ENCODE measurements at places on chromosomes 5 and 9.

DNA sequence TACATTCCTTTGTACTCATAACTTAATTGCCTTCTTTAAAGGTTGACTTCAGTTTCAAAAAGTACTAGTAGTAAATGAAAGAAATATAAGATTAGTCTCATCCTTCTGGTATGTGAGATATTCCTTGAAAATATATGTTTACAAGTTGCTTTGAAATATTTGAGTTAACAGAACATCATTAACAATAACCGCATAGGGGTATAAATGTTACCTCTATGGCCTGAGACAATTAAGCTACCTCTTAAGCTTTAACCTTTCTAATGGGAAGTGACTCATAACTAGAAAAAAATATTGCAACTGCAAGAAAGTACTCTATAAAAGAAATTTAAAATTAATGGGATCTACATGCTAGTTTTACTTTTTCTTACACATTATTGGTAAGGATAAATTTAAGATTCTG lies 399.0 kb downstream of the CDH10 start:
- no peak for DNase-seq

GRCh38 chr5:40486437-40487275 lies 193.1 kb upstream of the PTGER4 start:
- peak; percentile 88 for DNase-seq

DNA sequence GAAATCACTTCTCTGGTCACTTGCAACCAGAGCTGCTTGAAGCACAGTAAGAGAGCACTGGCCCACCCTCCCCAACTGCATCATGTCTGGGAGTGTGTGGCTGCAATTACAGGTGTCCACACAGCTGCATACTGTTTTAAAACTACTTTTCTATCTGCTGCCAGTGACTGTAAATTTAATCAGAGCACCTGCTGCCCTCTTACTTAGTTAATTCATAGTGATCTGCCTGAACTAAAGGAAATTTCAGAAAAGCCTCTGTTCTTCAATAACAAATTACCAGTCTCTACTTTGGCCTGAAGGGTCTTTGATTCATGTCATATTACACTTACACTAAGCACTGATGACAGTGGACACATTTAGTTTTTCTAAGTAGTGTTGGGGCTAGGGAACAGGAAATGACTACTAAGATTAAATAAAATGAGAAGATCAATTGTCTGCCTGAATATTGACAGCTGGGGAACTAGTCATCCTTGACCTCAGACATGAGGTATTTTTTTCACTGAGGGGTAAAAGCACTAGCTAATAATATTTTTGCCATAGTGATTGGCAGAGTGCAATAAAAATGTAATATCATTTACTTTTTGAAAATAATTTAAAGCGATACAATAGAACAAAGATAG lies 788.9 kb upstream of the GRAMD2B start:
- no peak for DNase-seq

DNA sequence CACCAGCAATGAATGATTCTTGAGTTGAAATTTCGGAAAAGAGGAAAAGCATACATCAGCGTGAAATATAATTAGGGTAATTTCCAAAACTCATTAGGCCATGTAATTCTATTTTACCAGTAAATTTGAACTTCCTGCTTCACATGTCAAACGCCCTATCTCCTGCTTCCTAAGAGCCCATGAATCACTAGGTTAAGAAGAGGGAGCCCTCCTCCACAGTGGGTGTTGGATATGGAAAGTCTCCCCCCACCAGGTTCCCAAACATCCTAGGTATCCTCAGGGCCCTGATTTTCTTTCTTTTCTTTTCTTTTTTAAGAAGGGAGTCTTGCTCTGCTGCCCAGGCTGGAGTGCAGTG lies 115.2 kb downstream of the SUSD1 start:
- DNase-seq = peak; percentile 49

GRCh38 chr5:158195416-158196210 lies 336.7 kb upstream of the CLINT1 start:
- DNase-seq = no peak

DNA sequence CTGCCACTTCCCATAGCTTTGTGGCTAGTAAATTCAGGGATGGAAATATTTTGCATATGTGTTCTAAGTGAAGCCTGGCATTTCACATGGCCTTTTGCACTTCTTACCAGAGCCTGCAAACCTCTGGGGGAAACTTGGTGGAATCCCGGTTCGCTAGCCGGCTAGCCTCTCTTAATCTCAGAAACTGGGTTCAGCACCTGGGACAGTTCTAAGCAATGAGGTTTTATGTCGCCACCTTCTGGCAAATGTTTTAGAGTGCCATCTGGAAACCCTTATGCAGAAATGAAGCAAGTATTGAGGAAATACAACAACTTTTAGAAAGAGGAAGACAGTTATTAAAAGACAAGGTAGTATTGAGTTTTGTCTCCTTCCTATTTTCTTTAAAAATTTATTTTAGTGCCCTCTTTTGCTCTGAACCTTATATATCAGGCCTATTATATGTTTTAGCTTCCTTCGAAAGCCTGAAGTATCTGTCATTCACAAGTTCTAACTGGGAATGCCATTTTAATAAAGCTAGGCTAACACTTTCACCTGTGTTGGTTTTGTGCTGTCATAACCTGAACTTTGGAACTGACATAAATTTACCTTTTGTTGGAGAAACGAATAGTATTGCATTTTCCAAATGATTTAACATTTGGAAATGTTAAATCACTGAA lies 963 bp upstream of the HTR1A start:
- DNase-seq = peak; percentile 79

DNA sequence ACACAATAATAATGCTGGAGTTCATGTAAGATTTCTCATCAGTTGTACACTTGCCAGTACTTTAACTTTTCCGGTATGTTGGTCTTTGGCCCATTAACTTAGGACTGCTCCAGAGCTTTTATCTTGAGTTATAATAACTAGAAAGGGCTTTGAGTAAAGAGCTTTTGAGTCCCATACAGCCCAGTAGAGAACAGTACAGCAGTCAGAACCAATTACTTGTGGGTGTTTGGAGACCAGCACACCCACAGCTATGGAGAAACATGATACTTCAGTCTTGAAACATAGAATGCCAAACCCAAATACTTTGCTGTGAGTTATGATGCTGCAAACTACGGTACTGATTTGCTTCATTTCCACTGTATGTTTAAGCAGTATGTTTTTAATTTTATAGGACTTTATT lies 374.3 kb downstream of the CCDC171 start:
- no peak for DNase-seq

Measured in suppressor macrophage treated with lipopolysaccharide for 1 hour (primary cell).